ENCODE measurements at places on chromosomes 2 and 18.

DNA sequence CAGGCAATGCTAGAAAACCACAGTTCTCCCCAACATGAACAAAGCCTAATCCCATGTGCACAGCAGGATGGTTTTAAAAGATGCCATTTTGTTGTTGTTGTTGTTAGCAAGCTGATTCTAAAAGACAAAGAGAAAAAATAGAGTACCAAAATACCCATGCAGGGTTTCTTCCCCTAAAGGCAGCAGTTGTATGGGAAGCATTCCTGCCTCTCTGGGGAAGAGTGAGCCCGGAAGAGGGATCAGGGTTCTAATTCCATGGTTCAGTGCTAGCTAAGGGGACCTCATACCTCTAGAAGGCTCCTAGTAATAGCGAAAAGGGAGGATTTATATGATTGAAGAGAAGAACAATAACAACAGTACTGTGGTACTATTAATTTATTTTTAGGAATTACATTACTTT is 327.6 kb downstream of the DPP10 start:
- DNase-seq: no peak

- no peak for DNase-seq
Observed at GRCh38 chr2:221606424-221606823, 34.3 kb upstream of the EPHA4 start.

- no peak for DNase-seq
Observed at GRCh38 chr2:238128534-238129001, 9.9 kb upstream of the KLHL30 start.

- DNase-seq: no peak
Observed at GRCh38 chr2:71419976-71420375, 33.4 kb upstream of the DYSF start.

DNA sequence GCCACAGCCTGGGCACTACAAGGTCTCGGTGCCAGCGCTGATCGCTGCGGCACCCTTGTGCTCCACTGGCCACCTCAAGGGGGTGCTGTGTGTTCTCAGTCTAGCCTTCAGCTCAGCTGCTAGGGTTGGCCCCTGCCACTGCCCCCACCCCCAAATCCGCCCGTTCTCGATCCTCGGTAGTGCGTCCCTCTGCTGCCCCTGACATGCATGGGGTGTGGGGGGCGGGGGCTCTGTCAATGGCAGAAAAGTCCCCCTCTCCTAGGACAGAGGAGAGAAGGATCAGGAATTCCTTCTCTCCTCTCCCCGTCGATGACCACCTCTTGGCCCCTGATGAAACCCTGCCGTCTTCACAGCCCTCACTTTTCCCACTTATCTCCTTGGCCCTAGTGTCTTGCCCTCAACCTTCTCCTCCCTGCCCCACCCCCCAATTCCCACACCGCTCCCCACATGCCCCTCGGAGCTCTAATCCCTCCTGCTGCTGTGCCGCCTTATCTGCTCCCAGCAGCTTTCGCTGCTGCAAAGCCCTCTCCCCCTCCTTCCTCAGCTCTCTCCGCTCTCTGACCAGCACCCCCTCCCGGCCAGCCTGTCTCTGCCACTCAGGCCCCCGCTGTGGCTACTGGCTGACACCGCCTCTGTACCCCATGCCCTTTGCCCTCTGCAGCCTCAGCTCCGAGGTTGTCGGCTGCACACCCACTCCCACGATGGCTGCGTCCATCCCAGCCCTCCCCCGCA is 4.3 kb upstream of the ASIC4 start:
- peak; percentile 29 for DNase-seq

GRCh38 chr2:157327200-157327599 is 1.6 kb upstream of the ERMN start:
- no peak for DNase-seq

DNA sequence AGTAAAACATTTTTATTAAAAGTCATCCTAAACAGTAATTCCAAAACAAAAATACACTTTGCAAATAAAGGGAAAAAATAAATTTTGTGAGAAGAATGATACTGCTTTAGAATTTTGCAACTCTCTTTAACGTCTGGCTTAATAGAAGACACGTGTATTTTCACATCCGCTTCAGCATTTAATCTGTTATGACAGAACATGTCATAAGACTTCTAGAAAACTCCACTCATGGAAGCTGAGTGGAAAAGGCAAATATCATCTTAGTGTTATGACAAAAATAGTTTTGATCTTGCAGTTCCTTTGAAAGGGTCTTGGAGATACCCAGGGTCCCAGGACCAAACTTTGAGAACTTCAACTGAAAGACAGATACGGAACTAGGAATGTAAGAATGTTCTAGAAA is 350.1 kb downstream of the NCKAP5 start:
- no peak for DNase-seq

- DNase-seq: no peak
Observed at GRCh38 chr18:56493531-56493930, 144.9 kb downstream of the TXNL1 start.

DNA sequence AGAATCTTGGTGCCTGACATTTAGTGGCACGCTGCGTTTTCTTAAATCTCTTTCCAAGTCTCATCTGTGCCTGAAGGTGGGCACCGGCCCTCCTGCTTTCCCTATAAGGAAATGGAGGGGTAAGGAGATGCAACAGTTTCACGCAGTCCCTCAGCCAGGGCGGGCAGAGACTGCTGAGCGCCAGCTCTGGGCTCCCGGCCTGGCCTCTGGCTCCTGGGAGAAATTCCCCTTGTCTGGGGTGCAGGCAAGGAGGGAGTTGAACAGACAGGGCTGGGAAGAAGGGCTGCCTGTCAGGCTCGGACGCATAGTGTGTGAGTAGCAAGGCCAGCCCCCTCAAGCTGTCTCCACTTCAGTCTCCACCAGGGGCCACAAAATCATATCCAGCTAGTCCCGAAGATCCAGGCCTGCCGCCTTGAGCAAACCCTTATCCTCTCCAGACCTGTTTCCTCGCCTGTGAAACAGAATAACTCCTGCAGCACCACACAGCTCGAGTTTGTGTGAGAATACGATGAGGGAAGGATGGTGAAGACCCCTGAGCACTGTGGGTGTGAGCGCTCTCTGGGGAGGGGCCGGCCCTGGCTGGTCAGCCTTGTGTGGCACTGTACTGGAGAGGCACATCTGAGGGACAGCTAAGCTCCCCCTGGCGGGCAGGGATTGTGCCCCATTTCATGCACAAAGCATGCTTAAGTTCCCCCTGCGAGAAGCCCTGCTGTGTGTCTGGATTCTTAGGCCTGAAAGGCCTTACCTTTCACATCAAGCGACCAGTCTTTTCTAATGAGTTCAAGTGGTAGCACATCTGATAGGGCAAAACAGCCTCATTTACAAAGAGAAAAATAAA is 33.8 kb downstream of the SDC1 start:
- no peak for DNase-seq

DNA sequence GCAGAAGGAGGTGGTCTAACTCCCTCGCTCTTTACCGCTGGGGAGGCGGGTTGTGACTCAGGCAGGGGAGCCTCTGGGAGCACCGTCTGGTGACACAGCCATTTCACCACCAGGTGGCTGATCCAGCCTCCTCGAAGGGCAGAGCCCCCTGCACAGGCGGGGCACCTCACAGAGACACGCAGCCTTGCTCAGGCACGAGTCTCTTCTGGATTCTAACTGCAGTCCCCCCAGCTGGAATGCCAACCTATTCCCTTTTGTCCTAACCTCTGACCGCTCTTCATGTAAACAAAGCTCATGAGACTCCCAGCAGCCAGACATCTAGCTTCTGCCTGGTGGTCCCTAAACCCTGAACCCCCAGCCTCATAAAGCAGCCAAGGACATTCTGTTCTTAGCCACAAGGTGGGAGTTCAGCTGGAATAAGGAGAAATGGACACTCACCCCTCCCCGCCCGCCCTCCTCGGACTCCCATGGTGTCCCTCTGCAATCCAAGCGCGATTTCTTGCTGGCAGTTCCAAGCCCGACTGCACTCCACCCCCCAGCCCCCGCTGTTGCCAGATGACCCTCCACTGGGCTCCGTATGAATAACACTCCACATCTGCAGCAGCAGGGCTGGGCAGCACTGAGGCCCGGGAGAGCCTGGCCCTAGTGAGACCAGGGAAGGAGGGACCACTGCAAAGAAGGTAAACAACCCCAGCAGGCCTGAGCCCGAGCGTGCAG is 84.3 kb downstream of the TNS1 start:
- no peak for DNase-seq

- no peak for DNase-seq
Observed at GRCh38 chr2:170411660-170412059, 233.7 kb downstream of the MYO3B start.

DNA sequence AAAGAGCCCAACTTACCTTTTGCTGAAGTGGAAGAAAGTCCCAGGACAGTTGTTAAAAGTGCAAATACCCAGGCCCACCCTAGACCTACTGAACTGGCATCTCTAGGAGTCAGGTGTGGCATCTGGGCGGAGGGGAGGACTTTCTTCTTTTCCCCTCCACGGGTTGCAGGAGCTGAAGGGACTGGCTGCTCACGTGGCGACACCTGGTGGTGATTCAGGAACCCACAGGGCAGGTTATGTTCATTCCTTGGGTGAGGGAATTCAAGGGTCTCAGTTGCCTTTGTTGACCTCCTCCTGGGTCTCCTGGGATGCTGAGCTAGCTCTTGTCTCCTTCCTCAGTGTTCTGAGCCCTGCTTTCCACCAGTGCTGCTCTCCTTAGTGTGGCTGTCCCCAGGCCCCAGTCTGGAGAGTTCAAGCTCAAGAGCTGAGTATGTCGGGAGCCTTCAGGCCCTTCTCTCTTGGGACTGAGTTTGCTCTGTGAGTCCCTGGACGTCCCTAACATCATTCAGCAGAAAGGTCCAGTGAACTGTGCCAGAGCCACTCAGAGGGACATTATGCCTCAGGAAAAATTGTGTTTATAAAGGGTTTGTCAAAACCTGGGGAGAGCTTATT is 56.9 kb downstream of the DYSF start:
- DNase-seq: peak; percentile 58

GRCh38 chr18:79275992-79276391 is 119.7 kb upstream of the NFATC1 start:
- no peak for DNase-seq

DNA sequence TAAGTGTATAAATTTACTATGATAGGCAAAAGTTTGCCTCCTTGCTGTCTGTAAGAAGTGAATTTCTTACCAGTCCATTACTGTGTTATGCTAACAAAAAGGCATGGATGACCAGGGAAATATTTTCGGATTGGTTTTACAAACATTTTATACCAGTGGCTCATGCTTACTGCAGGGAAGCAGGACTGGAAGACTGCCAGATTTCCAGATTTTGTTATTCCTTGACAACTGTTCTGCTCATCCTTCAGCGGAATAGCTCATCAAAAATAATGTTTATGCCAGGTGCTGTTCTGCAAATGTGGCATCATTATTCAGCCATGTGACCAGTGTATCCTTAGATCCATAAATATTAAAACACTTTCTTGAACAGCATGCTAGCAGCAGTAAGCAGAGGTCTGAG is 40.4 kb upstream of the NETO1 start:
- no peak for DNase-seq

GRCh38 chr18:2482706-2483475 is 88.4 kb downstream of the METTL4 start:
- DNase-seq: no peak

GRCh38 chr2:21008790-21009661 is 34.8 kb downstream of the APOB start:
- DNase-seq: no peak

GRCh38 chr2:224563537-224563936 is 21.6 kb downstream of the CUL3 start:
- no peak for DNase-seq

DNA sequence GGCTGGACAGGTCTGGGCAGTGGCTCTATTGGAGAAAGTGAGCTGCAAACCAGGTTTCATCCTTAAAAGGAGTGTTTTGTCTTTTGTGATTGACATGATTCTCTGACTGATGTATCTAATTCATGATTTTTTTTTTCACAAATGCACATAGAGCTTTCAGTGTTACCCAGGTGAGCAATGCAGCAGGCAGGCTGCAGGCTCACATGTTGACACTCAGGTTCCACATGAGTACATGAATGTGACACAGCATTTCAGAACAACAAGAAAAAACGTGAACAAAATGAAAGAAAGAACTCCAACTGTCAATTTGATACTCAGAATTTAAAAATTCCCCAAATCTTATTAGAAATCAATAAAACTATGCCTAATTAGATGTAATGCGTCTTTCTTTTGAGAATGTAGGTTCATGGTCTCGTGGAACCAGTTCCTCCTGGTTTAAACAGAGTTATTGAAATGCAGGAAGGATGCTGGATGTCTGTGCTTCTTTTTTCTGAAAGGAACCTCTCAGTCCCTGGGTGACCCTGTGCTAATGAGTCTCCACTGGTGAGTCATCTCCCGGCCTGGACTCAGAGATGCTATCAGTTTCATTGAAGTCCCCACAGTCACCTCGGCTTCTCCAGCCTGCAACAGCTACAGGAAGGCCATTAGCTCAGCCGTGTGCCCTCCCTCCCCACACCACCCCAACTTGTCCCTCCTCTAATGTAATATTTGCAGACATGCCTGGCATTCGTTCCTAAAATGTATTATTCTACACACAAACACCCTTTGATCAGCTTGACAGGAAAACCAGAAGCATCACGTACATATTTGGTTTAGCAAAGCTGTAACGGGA is 430.4 kb downstream of the LPIN1 start:
- no peak for DNase-seq

GRCh38 chr2:100391735-100392515 is 25.5 kb downstream of the CHST10 start:
- DNase-seq: no peak

- DNase-seq: no peak
Observed at GRCh38 chr2:152395103-152395502, 60.1 kb downstream of the FMNL2 start.

- no peak for DNase-seq
Observed at GRCh38 chr18:61546590-61546989, 213.4 kb downstream of the CDH20 start.

DNA sequence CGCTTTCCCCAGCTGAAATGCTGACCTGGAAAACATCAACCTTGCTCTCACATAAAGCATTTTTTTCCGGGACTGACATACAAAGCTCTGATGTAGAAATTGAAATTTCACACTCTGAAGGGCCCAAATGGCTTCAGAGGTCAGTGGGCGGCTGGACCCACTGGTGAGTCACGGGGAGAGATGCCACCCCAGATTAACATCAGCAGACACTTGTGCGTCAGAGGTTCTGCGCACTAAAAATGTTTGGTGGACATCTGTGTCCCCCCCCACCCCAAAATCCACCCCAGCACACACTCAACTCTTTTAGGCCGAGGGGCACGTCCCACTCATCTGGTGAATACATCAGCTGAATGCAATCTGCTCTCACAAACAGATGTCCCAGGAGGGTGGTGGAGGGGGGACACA is 208.9 kb downstream of the ASB1 start:
- no peak for DNase-seq

GRCh38 chr2:72198532-72199241 is 51.0 kb upstream of the CYP26B1 start:
- no peak for DNase-seq

DNA sequence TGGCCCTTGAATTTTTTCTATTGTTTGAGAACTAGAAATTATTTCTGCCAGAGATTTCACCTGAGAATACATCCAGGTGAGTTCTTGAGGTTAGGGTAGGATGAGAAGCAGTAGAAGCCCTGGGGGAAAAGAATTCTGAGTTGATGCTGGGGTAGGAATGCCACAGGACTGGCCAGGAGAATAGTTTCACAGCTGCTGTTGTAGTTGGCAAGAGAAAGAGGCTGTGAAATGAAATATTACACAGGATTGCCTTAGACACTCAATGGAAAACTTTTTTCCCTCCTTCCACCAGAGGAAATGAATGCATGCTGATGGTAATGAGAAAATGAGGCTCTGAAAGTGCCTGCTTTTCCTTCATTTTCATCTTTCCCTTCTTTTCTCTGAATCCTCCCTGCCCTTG is 54.6 kb downstream of the PRKCE start:
- no peak for DNase-seq

GRCh38 chr2:219225350-219225749 is 4.1 kb downstream of the ATG9A start:
- no peak for DNase-seq

Measured in T follicular helper cell (primary cell).